ENCODE measurements at places on chromosomes 12 and 14.

- DNase-seq, result no peak
These were observed 42.3 kb downstream of the BCL11B start for GRCh38 chr14:99229654-99230207.

DNA sequence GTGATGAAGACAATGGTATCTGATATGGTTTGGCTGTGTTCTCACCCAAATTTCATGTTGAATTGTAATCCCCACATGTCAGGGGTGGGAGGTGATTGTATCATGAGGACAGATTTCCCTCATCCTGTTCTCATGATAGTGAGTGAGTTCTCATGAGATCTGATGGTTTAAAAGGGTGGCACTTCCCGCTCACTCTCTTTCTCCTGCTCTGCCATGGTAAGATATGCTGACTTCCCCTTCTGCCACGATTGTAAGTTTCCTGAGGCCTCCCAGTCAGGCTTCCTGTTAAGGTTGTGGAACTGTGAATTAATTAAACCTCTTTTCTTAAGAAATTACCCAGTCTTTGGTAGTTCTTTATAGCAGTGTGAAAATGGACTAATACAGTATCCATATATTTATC is 25.6 kb upstream of the PTHLH start:
- no peak for DNase-seq

GRCh38 chr14:76771437-76771980 is 10.2 kb downstream of the VASH1 start:
- no peak for DNase-seq

GRCh38 chr12:3293446-3294161 is 197.4 kb upstream of the PRMT8 start:
- no peak for DNase-seq

DNA sequence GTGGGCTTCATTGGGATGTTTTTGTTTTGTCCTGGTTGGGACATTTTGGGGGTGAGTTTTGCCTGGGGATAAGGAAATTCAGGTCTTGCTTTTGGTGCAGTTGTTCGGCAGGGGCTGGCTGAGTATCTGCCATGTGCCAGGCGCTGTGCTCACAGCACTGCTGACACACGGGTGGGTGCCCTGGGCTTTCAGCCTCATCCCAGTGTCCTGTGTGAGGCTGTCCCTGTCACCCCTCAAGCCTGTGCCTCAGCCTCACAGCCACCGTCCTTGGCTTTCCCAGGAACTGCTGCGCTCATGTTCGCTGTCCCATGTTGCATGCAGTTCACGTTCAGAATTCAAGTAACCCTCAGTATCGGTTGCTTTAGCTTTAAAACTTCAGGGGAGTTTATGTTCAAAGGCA is 24.9 kb downstream of the XRCC3 start:
- no peak for DNase-seq

GRCh38 chr12:93167331-93167730 is 210.4 kb upstream of the NUDT4 start:
- no peak for DNase-seq

DNA sequence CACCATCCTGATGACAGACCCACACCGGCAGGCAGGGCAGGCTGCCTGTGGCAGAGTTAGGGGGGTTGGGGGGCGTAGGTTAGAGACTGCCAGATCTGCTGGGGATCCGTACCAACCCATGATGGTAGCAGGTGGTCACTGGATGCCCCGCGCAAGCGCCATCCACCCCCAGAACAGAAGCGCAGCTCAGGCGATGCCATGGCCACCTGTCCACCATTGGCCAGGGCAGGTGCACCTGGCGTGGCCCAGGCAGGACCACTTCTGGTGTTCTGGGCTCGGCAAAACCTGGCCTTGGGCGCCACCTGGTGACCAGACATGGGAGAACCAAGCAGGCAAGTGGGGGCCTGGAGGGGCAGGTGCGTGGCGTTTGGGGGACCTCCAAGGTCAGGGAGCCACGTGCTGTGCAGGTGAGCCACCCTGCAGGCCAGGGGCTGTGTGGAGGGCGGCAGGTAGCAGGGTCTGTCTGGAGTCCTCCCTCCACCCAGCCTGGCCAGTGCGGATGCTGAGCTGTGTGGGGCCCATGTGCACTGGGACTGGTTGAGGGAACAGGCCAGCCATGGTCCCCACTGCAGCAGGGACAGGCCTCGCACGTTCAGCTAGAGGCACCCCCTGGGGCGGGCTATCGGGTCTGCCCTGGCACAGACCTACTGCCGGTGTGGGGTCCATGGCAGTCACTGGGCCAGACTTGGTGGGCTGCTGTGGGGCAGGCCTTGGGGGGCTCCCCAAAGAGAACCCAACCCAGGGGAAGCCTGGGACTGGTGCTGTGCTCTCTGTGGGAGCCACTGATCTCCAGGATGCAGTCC is 15.6 kb downstream of the BAG5 start:
- DNase-seq, result no peak

GRCh38 chr12:124713436-124714082 is 146.1 kb upstream of the NCOR2 start:
- DNase-seq, result no peak

- DNase-seq, result no peak
These were observed 344.5 kb downstream of the ZFP36L1 start for GRCh38 chr14:68448252-68448902.

GRCh38 chr14:98382662-98383061 is 889.3 kb downstream of the BCL11B start:
- DNase-seq, result no peak

GRCh38 chr14:60164404-60164711 is 840 bp downstream of the DHRS7 start:
- no peak for DNase-seq

GRCh38 chr12:9064815-9065606 is 50.7 kb downstream of the A2M start:
- DNase-seq, result no peak

- DNase-seq, result no peak
These were observed 62.5 kb upstream of the FKBP4 start for GRCh38 chr12:2732290-2732689.

- DNase-seq, result no peak
These were observed 678 bp downstream of the ZBTB25 start for GRCh38 chr14:64502887-64503433.

DNA sequence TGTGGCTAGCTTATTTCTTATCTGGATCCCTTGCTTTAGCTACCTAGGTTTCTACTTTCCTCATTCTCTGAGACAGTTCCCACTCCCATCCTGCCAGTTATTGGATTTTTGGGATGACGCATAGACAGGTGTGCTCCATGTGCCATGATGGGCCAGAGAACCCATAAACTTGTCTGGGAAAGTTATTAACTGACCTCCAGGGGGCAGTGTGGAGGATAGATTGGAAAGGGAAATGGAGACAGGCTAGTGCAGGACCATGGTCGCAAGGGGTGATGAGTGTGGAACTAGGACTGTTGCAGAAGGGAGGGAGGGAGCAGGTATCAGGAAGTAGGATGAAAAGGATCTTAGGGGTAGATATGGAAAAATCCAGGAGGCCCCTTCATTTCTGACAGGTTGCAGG is 80.3 kb downstream of the ESRRB start:
- DNase-seq, result no peak

GRCh38 chr14:33369041-33369440 is 430.4 kb downstream of the NPAS3 start:
- DNase-seq, result no peak

DNA sequence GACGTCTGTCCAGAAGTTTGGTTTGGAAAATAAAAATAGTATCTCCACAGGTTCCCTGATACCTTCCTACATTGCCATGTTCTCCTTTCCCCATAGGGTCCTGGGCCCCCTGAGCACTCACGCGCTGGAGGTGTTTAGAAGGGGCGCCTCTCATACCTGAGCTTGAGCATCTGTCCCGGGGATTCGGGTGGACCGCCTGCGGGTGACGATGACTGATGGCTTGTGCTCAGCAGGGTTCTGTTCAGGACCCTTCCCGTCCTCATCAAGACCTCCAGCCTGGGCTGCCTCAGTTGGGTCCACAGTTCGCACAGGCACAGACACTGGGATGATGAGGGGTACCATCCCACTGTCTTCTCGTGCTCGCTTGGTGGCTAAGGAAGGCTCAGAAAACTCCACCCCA is 22.7 kb upstream of the PNMA1 start:
- no peak for DNase-seq

- DNase-seq, result no peak
These were observed 40.0 kb upstream of the SLC2A13 start for GRCh38 chr12:40145896-40146295.

GRCh38 chr12:124796303-124796960 is 67.2 kb downstream of the SCARB1 start:
- no peak for DNase-seq

- DNase-seq, result no peak
These were observed 28.0 kb upstream of the GARIN6 start for GRCh38 chr12:99619389-99620158.

GRCh38 chr12:31750747-31751039 is 21.9 kb upstream of the AMN1 start:
- no peak for DNase-seq

- no peak for DNase-seq
These were observed 5.9 kb upstream of the FOXN3 start for GRCh38 chr14:89422952-89423345.

DNA sequence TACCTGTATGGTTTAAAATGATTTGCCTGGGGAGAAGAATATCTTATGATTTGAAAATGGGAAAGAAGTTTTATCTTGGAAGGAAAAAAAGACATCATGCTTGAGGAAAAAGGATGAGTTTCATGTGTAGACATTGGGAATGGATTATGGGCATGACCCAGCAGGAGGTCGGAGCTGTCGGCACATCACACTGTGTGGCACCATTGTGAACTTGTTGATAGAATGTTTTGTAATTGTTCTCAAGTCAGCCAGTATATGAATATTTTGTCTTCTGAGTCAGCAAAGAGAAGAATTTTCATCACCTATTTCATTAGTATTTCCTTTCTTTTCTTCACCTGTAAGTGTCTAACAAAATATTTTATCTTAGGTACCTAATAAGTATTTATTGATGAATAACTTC is 60.0 kb upstream of the HMGA2 start:
- no peak for DNase-seq

DNA sequence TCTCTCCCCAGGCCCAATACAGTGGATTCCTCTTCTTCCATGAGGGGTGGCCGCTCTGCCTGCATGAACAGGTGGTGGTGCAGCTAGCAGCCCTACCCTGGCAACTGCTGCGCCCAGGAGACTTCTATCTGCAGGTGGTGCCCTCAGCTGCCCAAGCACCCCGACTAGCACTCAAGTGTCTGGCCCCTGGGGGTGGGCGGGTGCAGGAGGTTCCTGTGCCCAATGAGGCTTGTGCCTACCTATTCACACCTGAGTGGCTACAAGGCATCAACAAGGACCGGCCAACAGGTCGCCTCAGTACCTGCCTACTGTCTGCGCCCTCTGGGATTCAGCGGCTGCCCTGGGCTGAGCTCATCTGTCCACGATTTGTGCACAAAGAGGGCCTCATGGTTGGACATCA is 3.8 kb downstream of the ARHGEF40 start:
- DNase-seq, result no peak

GRCh38 chr12:52956987-52957386 is 8.1 kb downstream of the KRT18 start:
- DNase-seq, result no peak

Data from NCI-H446 treated with DMSO at 0.1 percent for 48 hours (cell line).